ENCODE measurements at places on chromosomes 1 and 21.
A peak's percentile ranks its signal among the peaks of the same experiment; 100 is the strongest.

DNA sequence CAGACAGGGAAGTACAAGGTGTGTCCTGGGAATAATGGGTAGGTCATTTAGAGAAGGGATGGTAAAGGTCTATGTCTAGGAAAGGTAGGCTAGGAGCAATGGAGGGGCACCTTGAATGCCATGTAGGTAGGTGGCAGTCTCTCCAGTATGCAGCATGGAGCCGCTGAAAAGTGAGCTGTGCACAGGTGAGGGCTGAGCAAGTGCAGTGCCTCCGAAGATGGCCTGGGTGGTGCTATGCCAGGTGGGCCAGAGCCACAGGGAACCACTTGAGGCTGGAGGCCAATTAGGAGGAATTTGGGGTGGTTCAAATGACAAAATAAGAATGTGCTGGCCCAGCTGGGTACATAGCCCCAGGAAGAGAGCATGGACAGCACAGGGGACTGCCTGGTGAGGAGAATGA, 25.0 kb downstream of the RNU5D-1 start:
- DNase-seq, result no peak

DNA sequence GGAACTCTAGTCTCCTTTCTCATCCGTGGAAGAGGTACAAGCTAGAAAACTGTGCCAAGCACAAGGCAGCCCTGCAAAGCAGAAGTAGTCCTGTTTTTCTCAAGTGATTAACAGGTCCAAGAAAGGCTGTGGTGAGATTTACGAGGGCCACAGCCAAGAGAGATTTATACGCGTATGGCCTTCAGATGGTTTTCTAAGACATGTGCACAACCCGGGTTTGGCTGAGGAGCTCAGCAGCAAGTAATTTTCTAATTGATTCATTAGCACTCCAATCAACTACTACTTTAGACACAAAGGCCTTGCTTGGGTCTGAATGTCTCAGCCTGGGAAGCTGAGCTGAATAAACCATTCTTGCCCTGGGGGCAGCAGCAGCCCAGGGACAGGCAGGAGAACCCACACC, 55.8 kb downstream of the SSBP3 start:
- DNase-seq, result no peak

DNA sequence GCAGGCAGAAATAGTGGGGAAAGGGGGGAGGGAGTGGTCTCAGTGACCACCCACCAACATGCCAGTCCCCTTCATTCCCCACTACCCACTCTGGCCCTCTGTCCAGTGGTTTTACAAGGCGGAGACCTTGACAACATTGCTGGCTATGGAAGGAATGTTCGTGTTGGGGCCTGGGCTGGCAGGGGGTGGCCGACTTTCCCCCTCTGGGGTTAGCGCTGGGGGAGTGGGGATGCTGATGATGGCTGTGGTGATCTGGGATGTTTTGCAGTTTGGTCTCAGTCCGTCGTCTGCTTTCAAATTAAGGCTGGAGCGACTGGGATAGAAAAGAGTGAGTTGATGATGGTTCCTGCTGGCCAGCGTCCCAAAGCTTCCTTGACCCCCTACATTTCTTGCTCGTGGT, 20.3 kb downstream of the DDX20 start:
- no peak for DNase-seq

- DNase-seq, result no peak
These were observed 58.2 kb downstream of the ALPL start for GRCh38 chr1:21567241-21568005.

GRCh38 chr1:224529844-224530243, 86.3 kb upstream of the CNIH3 start:
- DNase-seq, result no peak

DNA sequence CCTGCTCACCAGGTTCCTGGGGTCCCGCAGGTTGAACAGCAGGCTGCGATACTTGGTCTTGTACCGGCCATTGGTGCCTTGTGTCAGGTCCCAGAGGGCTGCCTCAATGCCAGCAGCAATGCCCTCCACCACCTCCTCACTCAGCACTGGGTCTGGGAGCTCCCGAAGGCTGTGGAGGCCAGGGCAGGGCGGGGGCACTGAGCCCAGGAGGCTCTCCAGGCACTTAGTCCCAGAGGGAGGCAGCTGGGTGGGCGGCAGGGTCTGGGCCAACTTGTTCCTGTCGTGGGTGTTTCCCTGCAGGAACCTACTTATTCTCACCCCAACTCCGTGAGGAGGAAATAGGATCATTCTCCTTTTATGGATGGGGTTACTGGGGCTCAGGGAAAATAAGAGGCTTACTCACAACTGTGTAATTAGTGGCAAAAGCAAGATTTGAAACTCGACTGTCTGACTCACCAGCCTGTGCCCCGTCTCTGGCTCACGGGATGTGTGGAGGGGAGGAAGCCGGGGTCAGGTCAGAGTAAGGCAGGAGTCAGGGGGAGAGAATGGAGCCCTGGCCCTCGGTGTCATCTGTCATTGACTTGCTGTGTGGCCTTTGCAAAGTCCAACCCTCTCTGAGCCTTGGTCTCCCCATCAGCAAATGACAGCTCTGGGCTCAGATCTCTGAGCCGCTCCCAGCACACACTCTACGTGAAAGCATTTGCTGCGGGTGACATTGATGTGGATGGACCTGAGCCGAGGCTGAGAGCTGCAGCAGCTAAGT, 17.2 kb downstream of the SPOCD1 start:
- no peak for DNase-seq

- no peak for DNase-seq
These were observed 154.1 kb downstream of the TGFBR3 start for GRCh38 chr1:91731815-91732214.

DNA sequence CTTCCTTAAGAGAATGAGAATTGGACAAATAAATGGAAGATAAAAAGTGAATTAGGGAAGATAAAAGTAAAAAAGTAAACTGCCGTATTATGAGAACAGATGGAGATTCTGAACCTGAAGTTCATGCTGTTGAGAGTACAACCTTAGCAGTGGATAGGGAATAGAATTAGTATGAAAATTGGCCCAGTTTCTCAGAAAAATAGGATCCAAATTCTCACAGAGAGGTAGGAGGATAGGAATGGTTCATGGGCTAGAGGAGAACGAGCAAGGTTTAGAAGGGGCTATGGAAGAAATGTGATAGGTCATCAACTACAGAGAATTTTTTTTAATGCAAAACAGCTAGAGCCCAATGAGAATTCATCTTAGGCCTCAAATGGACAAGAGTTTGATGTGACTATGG, 42.3 kb downstream of the COL24A1 start:
- no peak for DNase-seq

DNA sequence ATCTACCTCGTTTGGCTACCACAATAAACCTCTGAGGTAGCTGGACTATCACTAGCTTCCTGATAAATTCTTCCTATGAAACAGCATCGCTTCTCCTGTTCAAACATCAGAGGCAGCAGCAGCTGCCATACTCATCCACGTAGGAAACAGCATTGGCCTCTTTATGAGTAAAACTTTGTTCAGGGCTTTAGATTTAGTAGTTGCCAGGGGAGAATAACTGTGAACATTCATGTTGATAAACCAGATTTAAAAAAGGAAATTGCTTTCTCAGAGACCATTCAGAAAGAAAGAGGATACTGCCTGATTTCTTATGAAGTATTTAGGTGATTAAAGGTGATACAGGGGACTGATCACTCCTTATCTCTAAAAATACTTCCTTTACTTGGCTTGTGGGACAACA, 7.2 kb downstream of the CEP170 start:
- no peak for DNase-seq

GRCh38 chr1:208829595-208829994, 585.4 kb upstream of the PLXNA2 start:
- DNase-seq, result no peak

GRCh38 chr1:238252033-238252802, 361.5 kb upstream of the ZP4 start:
- DNase-seq, result no peak

- DNase-seq, result no peak
These were observed 370.8 kb downstream of the RWDD3 start for GRCh38 chr1:95604771-95605170.

- DNase-seq, result peak; percentile 72
These were observed 10.4 kb downstream of the DCAF8 start for GRCh38 chr1:160251687-160252526.

DNA sequence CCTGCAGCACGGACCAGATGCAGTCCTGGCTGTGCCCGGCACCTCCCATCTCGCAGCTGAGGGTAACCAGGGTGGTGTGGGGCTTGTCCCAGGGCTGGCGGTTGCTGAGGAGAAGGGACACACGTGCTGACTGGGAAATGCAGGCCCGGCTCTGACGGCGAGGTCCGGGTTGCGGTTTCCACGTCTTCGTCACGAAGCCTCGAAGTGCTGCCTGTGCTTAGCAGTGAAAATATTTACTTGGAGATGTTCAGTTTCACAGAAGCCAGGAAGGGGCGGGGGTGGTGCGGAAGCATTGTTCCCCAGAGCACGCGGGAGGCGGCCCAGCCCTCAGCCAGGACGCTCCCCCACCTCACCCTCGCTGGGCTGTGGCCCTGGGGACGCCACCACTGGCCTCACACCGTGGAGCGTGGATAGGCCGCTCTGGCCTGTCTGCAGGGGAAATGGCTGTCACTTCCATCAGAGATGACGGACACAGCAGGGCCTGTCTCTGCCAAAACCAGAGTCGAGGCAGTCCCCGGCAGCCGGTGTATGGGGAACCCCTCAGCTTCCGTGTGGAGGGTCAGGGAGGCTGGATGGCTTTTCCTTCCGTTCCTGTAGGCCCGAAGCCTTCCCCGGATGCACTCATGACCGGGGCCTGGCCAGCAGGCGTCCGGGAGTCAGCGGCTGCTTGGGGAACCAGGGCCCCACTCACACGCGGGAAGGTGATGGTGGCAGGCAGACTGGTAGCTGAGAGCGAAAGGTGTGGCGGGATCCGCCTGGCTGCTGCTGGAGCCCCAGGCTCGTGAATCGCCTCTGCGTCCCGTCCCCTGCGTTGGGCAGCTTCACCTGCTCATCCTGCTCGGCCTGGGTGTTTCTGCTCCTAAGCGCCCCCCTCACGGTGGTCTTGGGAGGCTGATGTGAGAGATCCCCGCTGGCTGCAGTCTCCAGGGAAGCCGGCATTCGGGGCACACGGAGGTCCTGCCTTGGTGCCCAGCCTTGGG, 14.7 kb upstream of the POFUT2 start:
- peak; percentile 45 for DNase-seq

GRCh38 chr1:54091666-54092065, 38.3 kb downstream of the TCEANC2 start:
- no peak for DNase-seq

DNA sequence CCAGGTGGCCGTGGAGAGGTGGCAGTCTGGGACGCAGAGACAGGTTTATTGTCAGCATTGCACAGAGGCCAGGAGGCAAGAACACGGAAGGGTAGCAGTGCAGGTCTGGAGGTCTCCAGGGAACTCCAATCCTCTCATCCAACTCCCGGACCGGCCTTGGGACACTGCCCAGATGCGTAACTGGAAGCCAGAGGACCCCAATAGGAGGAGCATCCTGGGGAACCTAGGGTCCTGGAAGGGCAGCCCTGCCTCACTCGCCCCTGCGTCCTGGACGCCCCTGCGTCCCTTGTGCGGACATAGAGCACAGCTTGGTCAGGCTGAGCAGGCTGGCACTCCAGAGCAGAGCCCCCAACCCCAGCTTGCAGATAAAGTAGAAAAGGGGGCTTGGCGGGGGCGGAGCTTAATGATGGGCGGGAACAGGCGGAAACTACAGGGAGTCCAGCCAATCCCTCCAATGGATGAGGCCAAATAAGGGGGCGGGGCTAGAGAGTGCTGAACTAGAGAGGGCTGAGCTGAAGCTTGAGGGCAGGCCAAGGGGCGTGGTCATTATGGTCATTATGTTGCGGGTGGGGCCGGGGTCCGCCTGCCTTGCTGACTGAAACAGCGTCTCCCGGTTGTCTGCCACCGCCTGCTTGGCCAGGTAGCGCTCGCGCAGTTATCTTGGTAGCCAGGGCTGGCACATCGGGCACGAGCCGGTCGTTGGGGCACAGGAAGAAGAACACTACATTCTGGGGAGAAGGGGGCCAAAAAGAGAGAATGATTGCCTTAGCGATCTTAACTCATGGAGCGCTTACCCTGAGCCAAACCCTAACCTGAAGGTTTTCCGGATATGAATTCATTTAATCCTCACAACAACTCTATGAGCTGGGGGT, 3.7 kb upstream of the ARHGEF19 start:
- peak; percentile 95 for DNase-seq

DNA sequence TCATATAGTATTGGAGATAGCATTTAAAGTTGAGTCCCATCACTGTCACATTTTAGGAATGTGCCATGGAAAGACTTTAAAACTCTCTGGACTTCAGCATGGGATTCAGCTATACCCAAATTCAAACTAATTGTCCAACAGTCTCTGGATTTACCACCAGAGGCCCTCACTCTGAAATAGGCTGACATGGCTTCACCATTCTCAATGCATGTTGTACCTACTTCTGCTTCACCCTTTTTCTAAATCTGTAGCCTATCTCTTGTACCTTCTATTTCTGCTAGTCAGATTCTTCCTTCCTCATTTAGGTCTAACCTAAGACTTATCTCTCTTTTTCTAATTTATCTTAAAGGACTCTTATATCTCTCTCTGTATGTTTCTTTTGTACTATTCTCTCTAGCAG, 512.7 kb upstream of the ZRANB2 start:
- DNase-seq, result no peak

GRCh38 chr1:11777658-11778322, 15.8 kb downstream of the C1orf167 start:
- no peak for DNase-seq

- DNase-seq, result no peak
These were observed 34.0 kb downstream of the GLIS1 start for GRCh38 chr1:53704804-53705445.

DNA sequence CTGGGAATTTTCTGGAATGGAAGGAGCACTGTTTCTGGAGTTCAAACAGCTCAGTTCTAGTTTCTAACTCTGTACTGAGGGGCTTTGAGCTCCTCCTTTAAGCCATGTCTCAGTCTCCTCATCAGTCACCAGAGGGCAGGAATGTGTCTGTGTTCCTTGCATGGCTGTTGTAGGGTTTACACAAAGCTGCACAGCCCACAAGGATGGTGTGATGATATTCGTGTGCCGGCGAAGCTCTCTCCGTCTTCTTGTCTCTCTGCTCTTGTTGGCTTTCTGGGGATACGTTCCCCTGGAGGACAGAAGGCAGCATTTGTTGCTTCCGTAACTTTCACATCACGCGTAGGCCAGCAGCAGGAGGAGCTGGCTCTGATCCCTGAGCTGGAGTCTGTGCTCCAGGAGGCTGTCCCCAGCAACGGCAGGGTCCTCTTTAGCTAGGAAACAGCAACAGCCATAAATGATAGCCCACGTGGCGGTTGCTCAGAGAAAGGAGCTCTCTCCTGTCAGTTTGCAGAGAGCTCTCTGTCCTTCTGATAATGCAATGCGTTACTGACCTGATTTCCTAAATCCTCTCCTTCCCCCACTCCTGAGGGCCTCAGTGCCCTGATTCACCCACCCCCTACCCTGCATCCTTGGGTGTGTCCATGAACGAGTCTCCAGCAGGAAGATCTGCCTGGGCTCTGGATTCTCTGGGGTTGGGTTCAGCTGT, 189.2 kb upstream of the VAMP3 start:
- no peak for DNase-seq

Data from upper lobe of left lung (tissue), 6 donors.